ENCODE measurements at places on chromosomes 7 and 10. TPM values are rescaled to one million over a fixed set of nuclear protein-coding genes. Genes with fewer than 3 reads are reported as not detected.

DNA sequence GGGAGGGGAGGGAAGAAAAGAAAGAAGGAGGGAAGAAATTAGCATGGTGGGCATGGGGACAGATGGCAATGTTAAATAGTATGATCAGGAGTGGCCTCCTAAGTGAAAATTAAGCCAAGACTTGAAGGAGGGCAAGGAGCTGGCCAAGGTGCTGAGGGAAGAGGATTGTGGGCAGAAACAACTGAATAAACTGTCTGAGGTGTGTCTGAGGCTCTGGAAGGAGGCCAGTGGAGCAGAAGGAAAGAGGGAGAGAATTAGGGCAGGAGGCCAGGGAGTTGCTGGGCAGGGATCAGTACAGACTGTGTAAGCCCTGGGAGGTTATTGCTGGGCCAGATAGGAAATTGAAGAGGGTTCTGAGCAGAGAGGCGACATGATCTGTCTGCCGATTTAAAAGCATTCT is 40.6 kb upstream of the VKORC1L1 start:
- no peak for DNase-seq

The ADK gene
- 66.6 TPM for polyA plus RNA-seq

GRCh38 chr10:2885288-2886278 is 181.8 kb upstream of the PFKP start:
- DNase-seq = no peak

DNA sequence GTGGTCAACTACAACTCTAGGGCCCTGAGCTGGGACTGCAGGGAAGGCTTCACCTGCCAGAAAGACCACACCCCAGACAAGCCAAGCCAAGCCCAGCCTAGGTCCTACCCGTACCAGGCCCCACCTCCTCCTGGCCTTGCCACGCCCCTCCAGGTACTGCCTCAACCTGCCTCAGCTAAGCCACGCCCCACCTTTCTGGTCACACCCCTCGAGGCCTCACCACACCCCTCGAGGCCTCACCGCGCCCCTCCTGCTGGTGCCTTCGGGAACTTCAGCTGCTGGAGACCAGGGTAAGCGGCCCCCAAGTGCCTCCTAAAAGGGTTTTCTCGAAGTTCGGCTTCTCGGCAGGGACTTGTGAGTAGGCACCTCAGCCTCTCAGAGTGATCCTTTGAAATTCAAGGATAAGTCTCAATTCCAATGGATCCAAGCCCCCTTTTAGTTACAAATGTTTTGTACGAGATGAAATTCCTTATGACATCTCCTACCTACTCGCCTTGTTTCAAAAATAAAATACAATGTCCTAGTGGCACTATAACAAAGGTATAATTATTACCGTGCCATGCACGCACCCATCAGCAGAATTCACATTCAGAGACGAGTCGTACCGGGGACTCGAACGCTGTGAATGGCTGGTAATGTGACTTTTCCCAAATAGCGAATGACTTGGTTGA is 171.2 kb downstream of the ARHGAP21 start:
- DNase-seq = no peak

- no peak for DNase-seq
Observed at GRCh38 chr7:158821171-158822031, 7.9 kb downstream of the ESYT2 start.

The LRRC18 gene
- not detected for polyA plus RNA-seq

The RAPGEF5 gene
- polyA plus RNA-seq = not detected

DNA sequence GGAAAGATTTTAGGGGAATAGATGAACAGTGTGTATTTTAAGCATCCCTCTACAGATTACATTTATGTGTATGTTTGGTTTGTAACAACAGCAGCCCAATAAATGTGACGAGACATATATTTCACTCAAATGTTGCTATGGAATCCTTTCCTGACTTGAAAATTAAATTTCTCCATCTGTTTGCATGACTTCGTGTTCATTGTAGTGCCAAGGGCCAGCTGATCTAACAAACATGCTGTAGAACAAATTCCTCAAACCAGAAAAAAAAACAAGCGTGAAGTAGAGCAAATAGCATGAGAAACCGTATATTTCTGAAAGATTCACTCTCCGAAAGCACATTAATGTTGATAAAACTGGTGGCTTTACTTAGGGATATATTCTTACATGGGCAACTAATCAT is 87.8 kb downstream of the NRCAM start:
- DNase-seq = no peak

The GATA3 gene
- 79.7 TPM for polyA plus RNA-seq

The ACTL6B gene
- not detected for polyA plus RNA-seq

The CLDN4 gene
- 0.05 TPM for polyA plus RNA-seq

The CYP2C18 gene
- not detected for polyA plus RNA-seq

DNA sequence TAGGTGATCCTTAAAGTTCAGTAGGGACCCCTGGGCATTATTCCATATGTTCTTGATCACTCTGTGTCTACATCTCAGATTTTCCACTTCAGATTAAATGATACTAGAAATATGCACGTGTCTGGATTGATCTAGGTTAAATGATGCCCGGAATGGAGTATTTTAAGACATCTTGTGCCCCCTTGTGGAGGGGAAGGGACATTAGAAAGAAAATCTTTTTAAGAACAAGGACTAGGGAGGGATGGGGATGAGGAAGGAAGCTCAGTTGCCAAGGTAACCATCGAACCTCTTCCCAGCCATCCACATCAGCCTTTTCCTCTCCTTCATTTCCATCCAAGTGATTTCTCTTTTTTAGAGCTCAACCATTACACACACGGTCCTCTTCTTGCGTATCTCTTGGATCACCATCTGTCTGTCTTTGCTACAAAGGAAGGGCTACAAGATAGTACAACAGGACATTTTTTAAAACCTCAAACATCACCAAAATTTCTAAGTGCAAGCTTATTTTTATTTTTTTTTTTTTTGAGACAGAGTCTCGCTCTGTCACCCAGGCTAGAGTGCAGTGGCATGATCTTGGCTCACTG is 40.5 kb downstream of the PRSS2 start:
- peak; percentile 79 for DNase-seq

DNA sequence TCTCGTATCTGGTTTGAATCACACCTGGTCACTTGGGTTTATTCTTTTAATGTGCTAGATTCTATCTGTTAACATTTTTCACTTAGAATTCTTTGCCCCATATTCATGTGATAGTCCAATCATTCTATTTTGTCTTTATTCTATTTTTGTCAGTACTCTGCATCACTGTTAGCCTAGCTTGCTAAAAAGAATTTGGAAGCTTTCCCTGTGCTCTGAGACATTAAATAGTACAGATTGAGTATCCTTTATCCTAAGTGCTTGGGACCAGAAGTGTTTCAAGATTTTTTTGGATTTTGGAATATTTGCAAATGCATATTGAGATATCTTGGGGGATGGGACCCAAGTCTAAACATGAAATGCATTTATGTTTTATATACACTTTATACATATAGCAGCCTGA is 51.0 kb downstream of the RALA start:
- no peak for DNase-seq

DNA sequence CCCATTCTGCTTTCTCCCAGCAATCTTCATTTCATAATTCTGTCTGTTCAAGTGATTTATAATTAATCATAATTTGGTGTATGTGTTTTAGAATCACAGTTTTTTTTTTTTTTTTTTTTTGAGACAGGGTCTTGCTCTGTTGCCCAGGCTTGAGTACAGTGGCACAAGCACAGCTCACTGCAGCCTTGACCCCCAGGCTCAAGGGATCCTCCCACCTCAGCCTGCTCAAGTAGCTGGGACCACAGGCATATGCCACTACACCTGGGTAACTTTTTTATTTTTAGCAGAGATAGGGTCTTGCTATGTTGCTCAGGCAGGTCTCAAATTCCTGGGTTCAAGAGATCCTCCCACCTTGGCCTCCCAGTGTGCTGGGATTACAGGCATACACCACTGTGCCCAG is 49.2 kb upstream of the PLA2G12B start:
- no peak for DNase-seq

GRCh38 chr10:60817398-60817805 is 39.1 kb downstream of the CDK1 start:
- no peak for DNase-seq

GRCh38 chr7:120724448-120724847 is 133.5 kb downstream of the TSPAN12 start:
- DNase-seq = no peak

DNA sequence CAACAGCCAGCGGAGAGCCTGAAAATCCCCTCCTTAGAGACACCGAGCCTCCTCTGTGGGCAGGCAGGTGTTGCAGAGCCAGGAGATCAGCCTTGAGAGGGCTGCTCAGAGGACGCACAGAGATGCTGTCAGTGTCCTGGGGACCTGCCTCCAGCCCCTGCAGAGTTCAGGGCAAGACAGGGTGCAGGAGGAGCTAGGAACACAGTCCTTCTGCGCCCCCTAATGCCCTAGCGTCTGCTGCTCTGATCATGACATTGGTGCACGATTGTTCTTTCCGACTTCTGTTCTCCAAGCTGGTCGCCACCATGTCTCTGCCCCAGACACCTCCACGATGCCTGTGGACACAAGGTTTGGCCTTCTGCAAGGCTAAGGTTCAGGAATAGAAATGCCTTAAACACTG is 613.7 kb upstream of the MKI67 start:
- no peak for DNase-seq

The OR9A2 gene
- not detected for polyA plus RNA-seq

GRCh38 chr10:133422807-133423771 is 1.3 kb downstream of the SPRN start:
- no peak for DNase-seq

The FGFBP3 gene
- polyA plus RNA-seq = 1.1 TPM

GRCh38 chr7:24826662-24827020 is 69.4 kb upstream of the GSDME start:
- peak; percentile 38 for DNase-seq

- DNase-seq = no peak
Observed at GRCh38 chr10:62545160-62546066, 171.2 kb downstream of the ZNF365 start.

- DNase-seq = no peak
Observed at GRCh38 chr7:96305915-96306314, 16.0 kb downstream of the SLC25A13 start.

The UCN3 gene
- polyA plus RNA-seq = not detected

DNA sequence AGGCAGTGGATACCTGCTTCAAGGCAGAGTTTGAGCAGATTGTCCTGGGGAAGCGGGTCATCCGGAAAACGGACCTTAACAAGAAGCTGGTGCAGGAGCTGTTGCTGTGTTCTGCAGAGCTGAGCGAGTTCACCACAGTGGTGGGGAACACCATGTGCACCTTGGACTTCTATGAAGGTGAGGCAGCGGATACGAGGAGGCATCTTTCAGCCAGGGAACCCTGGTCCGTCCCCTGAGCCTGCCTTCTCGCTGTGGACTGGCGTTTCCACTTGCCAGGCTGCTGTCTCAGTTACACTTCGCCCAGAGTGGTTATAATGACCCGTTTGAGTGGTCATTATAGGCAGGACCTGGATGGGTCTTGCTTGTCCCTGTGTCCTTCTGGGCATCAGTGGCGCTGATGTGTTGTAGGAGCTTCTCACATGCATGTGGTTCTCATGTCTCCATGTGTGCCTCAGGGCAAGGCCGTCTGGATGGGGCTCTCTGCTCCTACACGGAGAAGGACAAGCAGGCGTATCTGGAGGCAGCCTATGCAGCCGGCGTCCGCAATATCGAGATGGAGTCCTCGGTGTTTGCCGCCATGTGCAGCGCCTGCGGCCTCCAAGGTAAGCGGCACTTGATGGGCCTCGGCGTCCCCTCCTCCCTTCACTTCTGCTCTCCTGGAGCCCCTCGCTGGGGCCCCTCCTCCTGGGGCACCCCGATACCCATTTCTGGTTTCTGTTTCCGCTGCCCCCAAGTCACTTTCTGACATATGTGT is 18.0 kb downstream of the UPP1 start:
- no peak for DNase-seq

DNA sequence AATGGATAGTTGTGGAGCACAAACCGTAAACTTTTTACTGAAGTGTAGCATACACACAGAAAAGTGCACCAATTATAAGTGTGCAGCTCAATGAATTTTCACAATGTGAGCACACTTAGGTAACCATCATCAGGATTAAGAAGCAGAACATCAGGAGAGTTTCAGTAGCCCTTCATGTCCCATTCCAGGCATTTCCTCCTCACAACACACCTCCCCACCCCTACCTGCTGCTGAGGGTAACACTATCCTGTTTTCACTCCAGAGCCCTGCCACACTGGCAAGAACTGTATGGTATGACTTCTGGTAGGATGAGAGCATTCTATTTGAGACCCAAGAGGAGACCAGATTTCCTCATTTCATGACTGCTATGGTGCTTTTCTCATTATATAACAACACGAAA is 166.5 kb downstream of the PPP1R3A start:
- no peak for DNase-seq

GRCh38 chr7:43124388-43124787 is 11.9 kb downstream of the HECW1 start:
- DNase-seq = no peak

The SLIT1 gene
- polyA plus RNA-seq = not detected

DNA sequence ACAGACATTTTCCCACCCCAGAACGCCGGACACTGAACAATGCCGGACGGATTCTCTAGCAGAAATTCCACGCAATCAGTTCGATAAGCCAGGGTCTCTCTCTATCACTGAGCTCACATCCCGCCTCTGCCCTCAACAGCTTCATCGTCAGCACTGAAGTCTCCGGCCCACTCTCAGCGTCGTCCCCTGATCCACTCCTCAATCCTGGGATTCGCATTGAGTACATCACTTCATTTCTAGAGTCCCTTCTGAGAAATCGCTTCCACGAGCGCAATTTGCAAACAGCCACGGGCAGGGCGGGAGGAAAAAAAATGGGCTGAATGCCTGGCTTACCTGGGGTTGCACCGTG is 365 bp downstream of the YME1L1 start:
- no peak for DNase-seq

GRCh38 chr7:105675934-105676371 is 94.7 kb upstream of the EFCAB10 start:
- DNase-seq = peak; percentile 83

The INHBA gene
- polyA plus RNA-seq = not detected

GRCh38 chr10:71023704-71024283 is 135.4 kb upstream of the PCBD1 start:
- no peak for DNase-seq

The SYCE1 gene
- 0.76 TPM for polyA plus RNA-seq

GRCh38 chr7:135391514-135391913 is 118.4 kb downstream of the CNOT4 start:
- no peak for DNase-seq

- DNase-seq = no peak
Observed at GRCh38 chr7:22611758-22612079, 111.7 kb upstream of the STEAP1B start.

DNA sequence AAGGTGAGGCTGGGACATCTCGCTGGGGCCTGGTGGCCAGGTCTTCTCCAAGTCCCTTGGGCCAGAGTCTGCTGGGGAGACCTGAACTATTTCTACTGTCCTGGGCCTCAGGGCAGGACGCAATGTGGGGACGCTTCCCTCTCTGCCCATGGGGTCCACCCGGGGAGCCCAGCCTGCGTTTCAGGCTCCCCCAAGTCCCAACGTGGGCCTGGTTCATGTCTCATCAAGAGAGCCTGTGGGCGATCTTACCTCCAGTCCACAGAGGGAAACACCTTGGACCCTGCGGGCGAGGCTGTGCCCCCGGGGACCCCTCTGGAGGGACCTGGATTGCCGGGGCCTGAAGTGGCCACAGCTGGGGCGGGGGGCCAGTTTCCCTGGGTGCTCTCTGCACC is 91.7 kb downstream of the DNAJB6 start:
- DNase-seq = no peak

GRCh38 chr7:143255564-143255963 is 7.7 kb upstream of the GSTK1 start:
- no peak for DNase-seq

The SCD gene
- polyA plus RNA-seq = 0.77 TPM

The CYP2E1 gene
- polyA plus RNA-seq = 0.94 TPM

The HMX2 gene
- not detected for polyA plus RNA-seq

The TMEM176A gene
- 0.26 TPM for polyA plus RNA-seq

- DNase-seq = no peak
Observed at GRCh38 chr7:97771576-97771975, 39.7 kb downstream of the TAC1 start.

The STEAP4 gene
- polyA plus RNA-seq = not detected

Data from CD4-positive, alpha-beta memory T cell (primary cell).